ENCODE measurements at places on chromosomes 7 and 10. TPM values are rescaled to one million over a fixed set of nuclear protein-coding genes. Genes with fewer than 3 reads are reported as not detected.

The NPSR1 gene
- not detected for total RNA-seq

The RGR gene
- not detected for total RNA-seq

The SUN1 gene
- total RNA-seq: 132 TPM

The SPDYE6 gene
- not detected for total RNA-seq

The RAB18 gene
- 129 TPM for total RNA-seq

The ACBD7 gene
- 0.63 TPM for total RNA-seq

The CPXM2 gene
- total RNA-seq: not detected

The NRAP gene
- not detected for total RNA-seq

The CHRM2 gene
- not detected for total RNA-seq

The GPER1 gene
- 0.28 TPM for total RNA-seq

The SRRM3 gene
- total RNA-seq: 0.70 TPM

The GSAP gene
- total RNA-seq: 19.0 TPM

The NKX1-2 gene
- total RNA-seq: 0.35 TPM

The CRHR2 gene
- total RNA-seq: not detected

The UTF1 gene
- total RNA-seq: not detected

The LRRC17 gene
- 0.21 TPM for total RNA-seq

DNA sequence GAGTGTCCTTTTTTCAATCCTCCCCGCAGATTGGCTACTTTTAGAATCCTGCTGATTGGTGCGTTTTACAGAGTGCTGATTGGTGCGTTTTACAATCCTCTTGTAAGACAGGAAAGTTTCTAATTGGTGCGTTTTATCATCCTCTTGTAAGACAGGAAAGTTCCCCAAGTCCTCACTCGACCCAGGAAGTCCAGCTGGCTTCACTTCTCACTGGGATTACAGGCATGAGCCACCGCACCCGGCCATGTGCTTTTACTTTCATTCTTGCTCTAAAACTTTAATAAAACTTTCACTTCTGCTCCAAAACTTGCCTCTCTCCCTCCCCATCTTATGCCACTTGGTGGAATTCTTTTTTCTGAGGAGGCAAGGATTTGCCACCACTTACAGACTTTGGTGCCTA, 17.0 kb upstream of the WAPL start:
- DNase-seq: no peak
- no peak overlapping the region for H3K4me3 ChIP-seq
- no peaks in the 10 kb centered on the region for H3K36me3 ChIP-seq
- H3K4me1 ChIP-seq: no peaks in the 10 kb centered on the region
- H3K27me3 ChIP-seq: no peaks in the 10 kb centered on the region

DNA sequence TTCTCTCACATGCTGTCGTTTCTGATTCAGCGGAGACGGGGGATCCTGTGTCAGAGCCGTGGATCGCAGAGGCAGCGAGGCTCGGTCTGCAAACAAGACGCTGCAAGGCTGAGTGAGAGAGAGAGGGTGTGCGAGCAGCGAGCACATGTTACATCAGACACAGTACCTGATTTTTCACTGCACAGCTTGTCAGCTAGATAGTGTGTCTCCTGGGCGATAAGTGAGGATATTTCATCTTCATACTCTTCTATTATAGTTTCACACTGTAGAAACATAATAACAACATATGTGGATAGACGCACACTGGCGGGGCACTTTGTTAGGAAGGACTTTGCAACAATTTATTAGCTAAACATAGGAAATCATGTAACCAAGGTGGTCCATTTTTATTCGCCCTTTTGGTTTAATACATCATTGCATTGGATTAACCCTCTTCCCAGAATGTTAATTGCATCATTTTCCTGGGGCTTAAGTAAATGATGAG, 39.5 kb downstream of the CNPY1 start:
- no peak overlapping the region for H3K27ac ChIP-seq
- no peaks in the 10 kb centered on the region for H3K36me3 ChIP-seq
- H3K4me1 ChIP-seq: peaks cover 6% of the 10 kb centered on the region

DNA sequence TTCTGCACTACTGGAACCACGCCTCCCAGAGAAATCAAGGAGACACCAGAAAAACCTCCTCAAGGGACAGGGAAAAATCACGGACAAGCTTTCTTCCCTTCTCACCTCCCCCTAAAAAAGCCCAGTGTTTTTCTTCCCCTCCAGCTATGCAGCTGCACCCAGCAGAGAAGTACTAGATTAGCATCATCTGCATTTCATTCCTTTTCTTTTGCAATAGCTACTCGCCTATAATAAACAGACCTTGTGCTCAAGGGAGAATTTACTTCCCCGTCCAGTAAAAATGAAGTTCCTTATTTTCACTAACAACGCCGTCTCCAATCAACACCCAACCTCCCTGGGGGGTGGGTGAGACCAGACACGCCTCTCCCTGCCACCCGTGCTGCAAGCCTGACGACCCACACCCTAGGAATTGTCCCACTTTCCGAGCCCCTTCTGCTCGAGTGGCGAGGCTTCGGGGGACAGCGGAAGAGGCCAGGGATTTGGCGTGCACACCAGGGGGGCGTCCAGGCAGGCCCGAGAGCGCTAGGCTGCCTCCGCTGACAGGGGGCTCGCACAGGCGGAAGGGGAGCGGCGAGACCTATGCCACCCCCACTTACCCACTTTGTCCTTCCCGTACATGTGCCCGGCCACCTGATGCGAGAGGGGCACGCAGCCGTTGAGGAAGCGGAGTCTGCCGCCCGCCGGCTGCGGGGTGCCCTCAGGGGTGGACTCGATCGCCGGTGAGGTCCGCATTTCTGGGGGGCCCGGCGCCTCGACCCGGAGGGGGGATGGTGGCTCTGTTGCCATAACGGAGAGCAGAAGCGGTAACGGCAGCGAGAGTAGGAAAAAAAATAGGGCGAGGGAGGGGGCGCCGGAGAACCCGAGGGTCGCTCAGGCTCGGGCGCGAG, 625 bp downstream of the IPMK start:
- peaks cover 25% of the 10 kb centered on the region for H3K36me3 ChIP-seq
- H3K4me1 ChIP-seq: no peaks in the 10 kb centered on the region
- H3K4me3 ChIP-seq: peak overlapping the region; percentile 98
- H3K27ac ChIP-seq: peak overlapping the region; percentile 96

DNA sequence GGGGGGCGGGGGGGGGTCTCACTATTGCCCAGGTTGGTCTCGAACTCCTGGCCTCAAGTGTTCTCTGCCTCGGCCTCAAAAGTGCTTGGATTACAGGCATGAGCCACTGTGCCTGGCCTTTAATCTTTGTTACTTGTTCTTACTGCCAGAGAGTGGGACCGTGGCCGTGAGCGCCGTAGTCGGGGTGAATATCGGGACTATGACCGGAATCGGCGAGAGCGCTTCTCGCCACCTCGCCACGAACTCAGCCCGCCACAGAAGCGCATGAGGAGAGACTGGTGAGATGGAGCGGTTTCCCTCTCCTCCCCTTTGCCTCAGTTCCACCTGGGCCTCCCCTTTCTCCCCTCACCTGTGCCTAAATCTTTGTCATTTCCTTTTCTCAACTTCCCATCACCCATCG, 6.2 kb downstream of the SRRT start:
- H3K4me3 ChIP-seq: no peak overlapping the region
- no peak overlapping the region for H3K27ac ChIP-seq
- DNase-seq: no peak
- peaks cover 24% of the 10 kb centered on the region for H3K4me1 ChIP-seq
- no peaks in the 10 kb centered on the region for H3K27me3 ChIP-seq

DNA sequence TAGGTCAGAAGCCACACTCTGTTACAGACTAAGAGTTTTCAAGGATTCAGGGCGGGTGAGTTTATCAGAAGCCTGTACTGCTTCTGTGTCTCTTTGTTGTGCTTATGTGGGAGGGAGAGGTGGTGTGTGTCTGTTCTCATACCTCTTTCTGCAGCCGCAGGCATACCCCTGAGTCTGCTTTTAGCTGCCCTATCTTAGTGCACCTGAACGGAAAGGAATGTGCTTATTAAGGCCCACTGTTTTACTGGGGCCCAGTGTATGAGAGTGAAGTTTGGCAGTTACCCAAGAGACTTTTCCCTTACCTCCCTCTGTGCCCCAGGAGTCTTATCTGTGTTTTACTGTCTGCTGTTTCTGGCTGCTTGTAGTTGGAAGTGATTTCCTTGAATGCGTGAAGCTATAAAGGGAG, 104.3 kb downstream of the TYW1 start:
- H3K4me3 ChIP-seq: no peak overlapping the region
- no peaks in the 10 kb centered on the region for H3K27me3 ChIP-seq
- peaks cover 33% of the 10 kb centered on the region for H3K36me3 ChIP-seq
- no peaks in the 10 kb centered on the region for H3K4me1 ChIP-seq
- no peak overlapping the region for H3K27ac ChIP-seq

GRCh38 chr10:103535595-103535994, 42.1 kb downstream of the NEURL1 start:
- H3K4me3 ChIP-seq: no peak overlapping the region
- H3K27ac ChIP-seq: no peak overlapping the region
- no peak for DNase-seq

GRCh38 chr7:30893357-30893756, 18.3 kb upstream of the AQP1 start:
- H3K36me3 ChIP-seq: peaks cover 6% of the 10 kb centered on the region
- no peak overlapping the region for H3K4me3 ChIP-seq
- no peak overlapping the region for H3K27ac ChIP-seq
- DNase-seq: no peak
- H3K4me1 ChIP-seq: peaks cover 5% of the 10 kb centered on the region
- H3K27me3 ChIP-seq: no peaks in the 10 kb centered on the region

DNA sequence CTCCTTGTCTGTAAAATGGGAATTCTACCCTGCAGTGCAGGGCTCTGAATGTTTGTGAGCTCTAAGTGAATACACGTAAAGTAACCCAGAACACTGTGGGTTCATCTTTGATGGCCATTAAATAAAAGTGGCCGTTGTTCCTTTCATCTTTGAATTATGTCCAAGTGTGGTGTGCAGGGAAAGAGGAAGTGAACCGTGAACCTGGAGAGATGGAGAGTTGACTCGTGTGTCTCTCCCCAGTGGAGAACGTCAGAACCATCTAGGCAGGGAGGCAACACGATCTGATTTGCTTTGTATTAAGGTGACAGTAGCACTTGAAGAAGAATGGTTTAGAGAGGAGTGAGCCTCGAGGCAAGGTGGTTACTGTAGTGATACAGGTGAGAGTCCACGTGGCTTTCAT, 93.5 kb upstream of the GJD4 start:
- no peak for DNase-seq
- H3K4me3 ChIP-seq: no peak overlapping the region
- peaks cover 14% of the 10 kb centered on the region for H3K36me3 ChIP-seq
- H3K27me3 ChIP-seq: no peaks in the 10 kb centered on the region

- no peaks in the 10 kb centered on the region for H3K27me3 ChIP-seq
- no peak overlapping the region for H3K4me3 ChIP-seq
- DNase-seq: no peak
- H3K27ac ChIP-seq: peak overlapping the region; percentile 57
- H3K36me3 ChIP-seq: no peaks in the 10 kb centered on the region
Observed at GRCh38 chr7:36707465-36707864, 16.8 kb downstream of the AOAH start.

DNA sequence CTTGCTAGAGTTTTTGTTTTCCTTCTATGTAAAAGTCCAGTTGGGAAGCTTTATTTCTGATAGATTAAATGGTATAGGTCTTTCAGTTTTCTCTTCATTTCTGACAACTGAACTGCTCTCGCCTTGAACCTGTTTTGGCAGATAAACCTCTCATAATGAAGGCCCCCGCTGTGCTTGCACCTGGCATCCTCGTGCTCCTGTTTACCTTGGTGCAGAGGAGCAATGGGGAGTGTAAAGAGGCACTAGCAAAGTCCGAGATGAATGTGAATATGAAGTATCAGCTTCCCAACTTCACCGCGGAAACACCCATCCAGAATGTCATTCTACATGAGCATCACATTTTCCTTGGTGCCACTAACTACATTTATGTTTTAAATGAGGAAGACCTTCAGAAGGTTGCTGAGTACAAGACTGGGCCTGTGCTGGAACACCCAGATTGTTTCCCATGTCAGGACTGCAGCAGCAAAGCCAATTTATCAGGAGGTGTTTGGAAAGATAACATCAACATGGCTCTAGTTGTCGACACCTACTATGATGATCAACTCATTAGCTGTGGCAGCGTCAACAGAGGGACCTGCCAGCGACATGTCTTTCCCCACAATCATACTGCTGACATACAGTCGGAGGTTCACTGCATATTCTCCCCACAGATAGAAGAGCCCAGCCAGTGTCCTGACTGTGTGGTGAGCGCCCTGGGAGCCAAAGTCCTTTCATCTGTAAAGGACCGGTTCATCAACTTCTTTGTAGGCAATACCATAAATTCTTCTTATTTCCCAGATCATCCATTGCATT, 27.1 kb downstream of the MET start:
- no peaks in the 10 kb centered on the region for H3K27me3 ChIP-seq
- no peak overlapping the region for H3K27ac ChIP-seq
- H3K4me3 ChIP-seq: no peak overlapping the region
- peaks cover 50% of the 10 kb centered on the region for H3K36me3 ChIP-seq
- DNase-seq: no peak

GRCh38 chr7:69757981-69758430, 159.7 kb downstream of the AUTS2 start:
- H3K4me1 ChIP-seq: no peaks in the 10 kb centered on the region
- no peak overlapping the region for H3K4me3 ChIP-seq
- H3K27ac ChIP-seq: no peak overlapping the region

GRCh38 chr7:29080803-29081202, 65.5 kb downstream of the CPVL start:
- no peaks in the 10 kb centered on the region for H3K4me1 ChIP-seq
- H3K27me3 ChIP-seq: no peaks in the 10 kb centered on the region
- no peak for DNase-seq
- H3K36me3 ChIP-seq: peaks cover 5% of the 10 kb centered on the region
- H3K4me3 ChIP-seq: no peak overlapping the region

- peaks cover 10% of the 10 kb centered on the region for H3K4me1 ChIP-seq
- no peak overlapping the region for H3K4me3 ChIP-seq
- H3K36me3 ChIP-seq: no peaks in the 10 kb centered on the region
- DNase-seq: no peak
- H3K27ac ChIP-seq: no peak overlapping the region
Observed at GRCh38 chr10:120949609-120950031, 98.5 kb downstream of the WDR11 start.

GRCh38 chr7:36409180-36409579, 19.5 kb downstream of the ANLN start:
- no peak overlapping the region for H3K4me3 ChIP-seq
- H3K27me3 ChIP-seq: no peaks in the 10 kb centered on the region
- peak overlapping the region; percentile 50 for H3K27ac ChIP-seq
- H3K4me1 ChIP-seq: peaks cover 19% of the 10 kb centered on the region
- peaks cover 6% of the 10 kb centered on the region for H3K36me3 ChIP-seq

GRCh38 chr10:30029872-30030256, 29.5 kb downstream of the JCAD start:
- no peak overlapping the region for H3K27ac ChIP-seq
- H3K36me3 ChIP-seq: no peaks in the 10 kb centered on the region
- H3K27me3 ChIP-seq: no peaks in the 10 kb centered on the region

- peaks cover 45% of the 10 kb centered on the region for H3K27me3 ChIP-seq
- no peaks in the 10 kb centered on the region for H3K36me3 ChIP-seq
- peak overlapping the region; percentile 73 for H3K4me3 ChIP-seq
- no peak for DNase-seq
- no peaks in the 10 kb centered on the region for H3K4me1 ChIP-seq
Observed at GRCh38 chr7:141073173-141073640, 657 bp upstream of the TMEM178B start.
